ENCODE measurements at places on chromosomes 16 and 17. TPM values are rescaled to one million over a fixed set of nuclear protein-coding genes. Genes with fewer than 3 reads are reported as not detected.

Gene KLHL11
- 2.5 TPM for total RNA-seq

Gene PRDM7
- 0.03 TPM for total RNA-seq

Gene IL21R
- not detected for total RNA-seq

Gene FA2H
- 43.1 TPM for total RNA-seq

Gene CRYBA1
- total RNA-seq = not detected
